ENCODE measurements at places on chromosomes 11 and 22.
A peak's percentile ranks its signal among the peaks of the same experiment; 100 is the strongest.

DNA sequence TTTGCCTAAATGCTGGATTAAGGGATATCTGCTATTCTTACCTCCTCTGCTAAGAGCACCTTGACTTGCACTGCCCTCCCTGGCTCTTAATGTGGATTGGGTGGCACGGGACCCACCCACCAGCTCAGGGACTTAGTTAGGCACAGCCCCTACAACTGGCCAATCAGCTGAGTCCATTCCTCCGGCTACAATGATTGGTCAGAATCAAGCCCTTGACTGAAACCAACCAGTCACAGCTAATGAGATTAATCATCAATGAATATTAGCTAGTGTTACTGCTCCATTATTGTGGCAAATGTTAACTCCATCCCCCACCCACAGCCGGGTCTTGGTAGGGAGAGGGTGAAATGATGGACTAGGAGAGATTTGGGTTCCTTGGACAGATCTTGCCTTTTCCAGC lies 328.0 kb downstream of the MN1 start:
- no peak for DNase-seq

- DNase-seq: no peak
Observed at GRCh38 chr11:109140857-109141515, 281.0 kb upstream of the C11orf87 start.

DNA sequence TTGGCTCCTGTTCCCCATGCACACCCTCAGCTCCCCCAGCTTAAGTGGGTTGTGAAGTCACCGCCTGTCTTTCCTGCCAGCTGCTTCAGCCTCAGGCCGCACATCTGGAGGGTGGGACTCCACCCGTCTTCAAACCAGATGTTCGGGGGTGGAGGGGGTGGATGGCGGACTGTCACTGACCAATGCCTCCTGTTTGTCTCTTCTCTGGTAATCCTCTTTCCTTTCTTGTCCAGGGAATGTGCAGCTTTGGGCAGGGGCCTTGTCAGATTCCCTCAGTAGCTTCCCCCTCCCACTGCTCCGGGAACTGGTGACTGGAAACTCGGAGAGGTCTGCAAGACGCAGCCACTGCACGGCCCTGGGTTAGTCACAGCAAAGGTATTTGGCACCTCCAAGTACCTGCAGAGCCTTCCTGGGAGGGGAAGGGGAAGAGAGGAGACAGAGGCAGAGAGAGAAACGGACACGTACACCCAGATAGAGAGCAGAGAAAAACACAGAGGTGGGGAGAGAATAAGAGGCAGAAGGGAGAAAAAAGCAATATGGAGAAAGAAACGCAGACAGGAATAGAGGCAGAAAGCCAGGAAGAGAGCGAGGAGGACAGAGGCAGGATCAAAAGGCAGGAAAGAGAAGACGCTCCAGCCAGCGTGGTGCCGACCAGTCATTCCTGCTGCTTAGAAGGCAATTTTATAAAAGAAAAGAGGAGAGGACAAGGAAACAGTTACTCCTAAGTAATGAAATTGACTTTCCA lies 56.1 kb upstream of the TIMP3 start:
- no peak for DNase-seq

- DNase-seq: no peak
Observed at GRCh38 chr11:78350646-78351165, 66.9 kb downstream of the GAB2 start.

GRCh38 chr11:91513734-91514133 lies 710.9 kb upstream of the FAT3 start:
- no peak for DNase-seq

GRCh38 chr22:28541137-28541536 lies 138.5 kb downstream of the TTC28 start:
- DNase-seq: no peak

GRCh38 chr11:23957314-23957713 lies 539.5 kb upstream of the LUZP2 start:
- DNase-seq: no peak

GRCh38 chr22:19855504-19856409 lies 1.1 kb upstream of the GNB1L start:
- DNase-seq: peak; percentile 18

- DNase-seq: peak; percentile 71
Observed at GRCh38 chr22:37001826-37002225, 17.4 kb downstream of the TST start.

- DNase-seq: no peak
Observed at GRCh38 chr11:30583476-30584280, 2.5 kb downstream of the MPPED2 start.

DNA sequence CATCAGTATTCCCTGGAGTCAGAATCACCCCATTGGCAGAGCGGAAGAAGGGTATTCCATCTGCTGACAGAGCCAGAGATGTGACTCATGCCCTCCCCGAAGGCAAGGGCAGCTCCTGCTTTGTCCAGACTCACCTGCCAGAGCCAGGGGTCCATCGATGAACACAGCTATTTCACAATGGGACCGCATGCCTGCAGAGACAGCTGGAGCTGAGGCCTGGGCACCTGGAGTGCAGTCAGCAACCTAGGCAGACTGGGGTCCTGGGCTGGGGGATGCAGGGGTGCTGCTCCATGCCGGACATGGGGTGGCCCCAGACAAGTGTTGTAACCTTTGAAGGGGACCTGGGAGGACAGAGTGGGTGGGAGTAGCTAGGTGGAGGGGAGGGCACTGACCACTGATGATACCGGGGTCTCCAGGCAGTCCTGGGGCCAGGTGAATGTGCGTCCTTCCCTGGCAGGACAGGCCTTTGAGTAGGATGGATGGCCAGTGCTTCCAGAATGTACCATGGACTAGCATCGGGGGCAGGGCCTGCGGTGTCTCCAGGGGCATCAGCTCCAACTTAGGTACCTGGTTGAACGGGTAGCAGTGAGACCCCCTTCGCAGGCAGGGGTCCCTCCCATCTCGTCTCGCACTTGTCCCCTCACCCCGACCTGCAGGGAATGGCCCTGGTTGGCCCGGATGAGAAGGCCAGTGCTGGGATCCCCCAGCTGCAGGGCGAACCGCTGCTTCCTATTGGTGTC lies 1.7 kb downstream of the TRPT1 start:
- no peak for DNase-seq

- DNase-seq: no peak
Observed at GRCh38 chr22:41561788-41562187, 978 bp downstream of the CSDC2 start.

GRCh38 chr11:19076744-19077589 lies 16.4 kb upstream of the MRGPRX2 start:
- DNase-seq: peak; percentile 49

- DNase-seq: no peak
Observed at GRCh38 chr22:45204819-45205218, 35.9 kb downstream of the KIAA0930 start.

DNA sequence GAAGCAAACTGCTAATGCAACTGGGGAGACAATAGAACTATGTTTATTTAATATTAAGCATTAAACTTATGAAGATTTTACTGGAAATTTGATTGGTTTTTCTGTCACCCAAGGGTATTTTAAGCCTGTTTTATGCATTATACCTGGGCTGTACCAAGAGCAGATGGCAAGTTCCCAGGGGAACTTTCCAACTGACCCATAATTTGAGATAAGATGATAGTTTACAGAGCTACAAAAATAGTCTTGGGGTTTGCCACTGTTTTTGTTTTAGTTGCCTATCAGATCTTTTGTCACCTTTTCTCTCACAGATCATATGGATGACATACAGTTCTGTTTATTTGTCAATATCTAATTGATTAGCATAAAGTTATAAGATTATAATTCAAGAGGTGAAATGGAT lies 43.9 kb downstream of the PDE3B start:
- no peak for DNase-seq

- DNase-seq: peak; percentile 69
Observed at GRCh38 chr11:120801801-120802689, 221.9 kb upstream of the TBCEL start.

DNA sequence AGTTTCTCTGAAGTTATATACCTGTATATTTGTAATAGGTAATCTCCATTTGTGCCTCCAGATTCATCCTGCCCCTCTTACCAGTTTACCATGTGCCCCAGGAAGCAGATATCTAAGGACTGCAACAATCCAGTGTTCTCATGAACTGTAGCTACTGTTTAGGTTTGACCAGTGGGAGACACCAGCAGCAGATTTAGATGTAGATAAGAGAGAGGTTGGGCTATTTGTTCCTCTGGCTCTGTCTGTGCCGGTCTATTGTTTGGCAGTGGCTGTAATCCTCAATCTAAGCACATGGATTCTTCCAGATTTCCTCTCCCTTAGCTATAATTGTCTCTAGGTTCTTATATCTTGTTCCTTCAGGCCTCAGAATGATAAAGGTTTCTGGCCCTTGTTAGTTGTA lies 88.4 kb downstream of the ANO3 start:
- no peak for DNase-seq

DNA sequence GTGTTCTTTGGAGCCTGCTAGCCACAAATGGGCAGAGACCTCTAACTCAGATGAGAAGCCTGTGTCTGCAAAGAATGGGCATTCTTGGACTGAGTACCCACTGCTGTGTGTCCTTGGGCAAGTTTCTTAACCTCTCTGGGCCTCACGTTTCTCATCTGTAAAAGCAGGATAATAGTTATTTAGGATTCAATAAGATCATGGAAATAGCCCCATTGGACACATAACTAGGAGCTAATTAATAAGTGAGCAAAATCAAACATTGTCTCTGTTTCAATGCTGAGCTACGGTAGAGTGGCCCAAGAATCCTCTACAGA lies 61.2 kb upstream of the WNT7B start:
- no peak for DNase-seq

DNA sequence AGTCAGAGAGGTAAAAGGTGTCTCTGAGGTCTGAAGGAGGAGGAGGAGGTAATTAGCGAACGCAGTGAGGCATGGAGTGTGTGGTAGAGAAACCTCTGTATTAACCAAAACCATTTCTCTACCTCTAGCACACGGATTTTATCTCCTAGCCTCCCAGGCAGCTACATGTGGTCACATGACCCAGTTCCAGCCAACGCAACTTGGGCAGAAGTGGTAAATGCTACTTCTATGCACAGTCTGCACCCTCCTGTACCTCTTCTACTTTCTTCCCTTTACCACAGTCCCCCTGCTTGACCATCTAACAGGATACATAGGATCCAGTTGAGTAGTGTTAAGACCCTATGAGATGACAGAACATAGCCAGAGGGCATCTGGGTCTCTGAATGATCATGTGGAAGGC lies 95.7 kb downstream of the XRRA1 start:
- DNase-seq: no peak

GRCh38 chr11:67644042-67644441 lies 4.5 kb upstream of the TBX10 start:
- DNase-seq: no peak

DNA sequence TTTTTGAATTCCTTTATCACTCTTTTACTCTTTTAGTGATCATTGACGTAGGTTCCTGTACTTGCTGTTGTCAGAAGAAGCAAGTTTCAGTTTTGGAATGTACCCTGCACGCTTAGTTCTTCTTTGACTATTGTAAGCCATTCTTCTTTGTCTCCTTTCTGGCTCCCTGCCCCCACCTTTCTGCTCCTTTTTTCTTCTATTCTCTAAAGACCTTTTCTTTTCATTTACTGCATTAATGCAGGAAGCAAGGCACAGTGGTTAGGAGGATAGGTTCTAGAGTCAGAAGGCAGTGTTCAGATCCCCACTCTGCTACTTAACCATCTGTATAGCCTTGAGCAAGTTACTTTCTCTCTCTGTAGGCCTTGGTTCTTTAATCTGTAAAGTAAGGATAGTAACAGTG lies 33.7 kb upstream of the RAG2 start:
- DNase-seq: no peak

- no peak for DNase-seq
Observed at GRCh38 chr11:85752201-85752889, 58.6 kb downstream of the SYTL2 start.
